ENCODE measurements at places on chromosomes 2 and 18. TPM values are rescaled to one million over a fixed set of nuclear protein-coding genes. Genes with fewer than 3 reads are reported as not detected.

GPR45 gene
- not detected for total RNA-seq

- DNase-seq, result no peak
Observed at GRCh38 chr2:158266111-158266510, 164.4 kb downstream of the UPP2 start.

IL37 gene
- total RNA-seq, result not detected

OBSL1 gene
- 20.6 TPM for total RNA-seq

EN1 gene
- not detected for total RNA-seq

DNA sequence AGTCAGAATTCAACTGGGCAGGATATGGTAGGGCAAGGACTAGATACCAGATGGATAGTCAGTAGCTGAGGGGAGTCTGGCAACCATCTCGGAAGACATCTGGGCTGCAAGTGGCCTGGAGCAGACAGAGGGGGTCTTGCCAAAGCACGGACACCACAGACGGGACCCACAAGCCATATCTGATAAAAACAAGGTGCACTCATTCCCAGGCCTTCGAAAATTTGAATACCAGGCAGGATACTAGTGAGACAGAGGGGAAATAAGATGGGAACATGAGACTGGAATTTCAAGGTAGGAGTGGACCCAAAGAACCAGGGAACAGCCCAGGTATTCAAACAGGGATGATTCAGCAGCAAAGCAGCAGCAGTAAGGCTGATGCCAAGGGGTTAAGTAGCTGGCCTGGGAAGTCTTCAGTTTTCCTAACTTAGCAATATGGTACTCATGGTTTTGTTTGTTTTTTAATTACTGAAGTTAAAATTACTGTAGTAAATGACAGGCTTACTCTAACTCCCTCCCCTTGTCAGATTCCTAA is 144.9 kb upstream of the NCKAP5 start:
- DNase-seq, result no peak

DNA sequence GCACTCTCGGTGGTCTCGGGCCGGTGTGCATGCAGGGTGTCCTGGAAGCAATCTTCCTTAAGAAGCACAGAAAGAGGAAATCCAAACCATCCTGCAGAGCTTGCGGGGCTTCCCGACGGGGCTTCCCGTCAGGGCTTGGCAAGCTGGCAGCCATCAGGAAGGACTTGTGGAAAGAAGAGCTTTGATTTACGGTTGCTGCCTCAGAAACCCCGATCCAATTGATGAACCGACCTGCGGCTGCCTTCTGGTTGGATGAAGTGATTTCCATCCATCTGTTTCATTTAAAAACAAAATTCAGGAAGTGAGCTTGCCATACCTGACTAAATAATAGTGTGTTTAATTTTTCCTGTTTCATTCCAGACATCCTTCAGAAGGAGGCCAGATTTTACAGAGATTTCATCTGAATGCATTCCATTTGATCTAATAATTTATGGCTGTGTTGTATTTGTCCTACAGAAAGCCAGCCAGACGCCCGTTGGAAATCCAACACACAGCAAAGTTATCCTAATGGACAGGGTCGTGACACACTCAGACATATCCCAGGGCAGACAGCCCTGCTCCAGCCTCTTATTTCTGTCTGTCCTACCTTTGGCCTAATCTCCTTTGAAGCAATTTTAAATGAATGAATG is 141.3 kb downstream of the SEPTIN10 start:
- DNase-seq, result no peak

- no peak for DNase-seq
Observed at GRCh38 chr18:40529478-40529877, 1425.6 kb upstream of the PIK3C3 start.

DNA sequence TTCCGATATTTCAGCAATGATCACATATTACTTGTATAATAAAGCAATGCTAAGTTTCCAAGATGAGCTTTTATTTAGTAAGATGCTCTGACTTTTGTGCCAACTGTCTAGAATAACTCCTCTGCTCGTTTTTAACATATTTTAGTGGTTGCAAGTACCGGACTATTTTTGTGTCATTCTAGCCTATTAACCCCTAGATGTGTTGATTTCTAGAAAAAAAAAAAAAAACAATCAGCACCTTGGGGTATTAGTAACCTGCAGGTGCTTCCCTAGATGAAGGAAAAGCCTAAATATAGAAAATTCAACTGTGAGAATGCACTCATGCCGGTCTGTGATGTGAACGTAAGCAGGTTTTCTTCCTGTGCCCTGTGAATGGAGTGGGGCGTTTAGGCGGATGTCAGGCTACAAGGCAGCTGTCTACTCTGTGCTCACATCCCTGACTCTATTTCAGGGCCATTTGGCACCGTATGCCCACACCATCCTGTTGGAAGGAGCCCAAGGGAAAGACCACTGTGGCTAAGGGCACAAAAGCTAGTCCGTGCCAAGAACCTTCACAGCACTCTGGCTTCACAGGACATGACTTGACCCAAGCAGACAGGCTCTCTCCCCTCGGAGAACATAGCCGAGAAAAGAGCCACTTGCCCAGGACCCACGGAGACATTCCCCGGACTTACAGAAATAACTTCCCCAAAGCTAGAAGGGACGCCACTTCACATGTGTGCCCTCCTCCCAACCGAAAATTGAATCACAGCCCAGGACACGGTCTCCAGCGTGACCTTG is 60.9 kb upstream of the AGAP1 start:
- no peak for DNase-seq

DNA sequence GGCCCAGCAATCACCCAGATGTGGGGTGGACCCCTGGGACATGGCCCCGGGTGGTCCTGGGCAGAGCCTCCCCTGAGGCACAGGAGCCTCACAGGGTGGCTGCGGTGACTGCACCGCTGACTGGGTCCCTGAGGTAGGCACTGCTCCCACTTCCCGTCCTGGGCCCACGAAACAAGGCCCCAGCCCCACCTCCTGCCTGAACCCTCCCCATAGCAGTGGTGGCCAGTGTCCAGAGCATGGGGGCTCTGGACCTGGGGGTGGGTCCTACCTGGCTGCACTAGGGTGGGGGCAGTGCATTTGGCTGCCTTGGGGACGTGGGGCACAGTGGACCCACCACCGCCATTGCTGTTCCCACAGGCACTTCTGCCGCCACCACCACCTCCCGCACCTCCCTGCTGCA is 39.4 kb downstream of the TDRD15 start:
- no peak for DNase-seq

CAVIN2 gene
- total RNA-seq, result 240 TPM

GRCh38 chr18:24378598-24378997 is 19.0 kb downstream of the OSBPL1A start:
- DNase-seq, result no peak

DNA sequence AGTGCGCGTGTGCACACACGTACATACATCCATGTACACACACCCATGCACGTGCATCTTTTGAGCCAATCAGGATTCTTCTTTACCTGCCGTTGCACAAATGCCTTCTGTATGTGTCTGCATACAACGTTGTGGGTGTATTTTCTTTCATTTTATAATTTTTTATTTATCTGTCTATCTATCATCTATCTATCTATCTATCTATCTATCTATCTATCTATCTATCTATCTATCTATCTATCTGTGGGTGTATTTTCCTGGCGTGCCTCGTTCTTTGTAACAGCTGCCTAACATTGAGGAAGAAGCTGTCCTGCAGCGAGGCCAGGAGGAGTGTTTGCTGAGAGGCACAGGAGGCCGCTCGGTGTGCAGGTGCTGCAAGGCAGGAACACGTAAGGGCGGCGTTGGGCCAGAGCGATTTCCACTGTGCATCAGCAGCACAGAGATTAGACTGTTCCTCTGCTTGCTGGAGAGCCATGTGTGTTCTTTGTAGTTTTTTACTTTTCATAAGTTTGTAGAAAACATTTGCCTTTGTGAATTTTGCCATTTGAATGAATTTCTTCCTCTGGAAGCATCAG is 84.4 kb downstream of the DGKD start:
- DNase-seq, result no peak

GRCh38 chr2:200716386-200716785 is 95.3 kb upstream of the BZW1 start:
- DNase-seq, result no peak

DNA sequence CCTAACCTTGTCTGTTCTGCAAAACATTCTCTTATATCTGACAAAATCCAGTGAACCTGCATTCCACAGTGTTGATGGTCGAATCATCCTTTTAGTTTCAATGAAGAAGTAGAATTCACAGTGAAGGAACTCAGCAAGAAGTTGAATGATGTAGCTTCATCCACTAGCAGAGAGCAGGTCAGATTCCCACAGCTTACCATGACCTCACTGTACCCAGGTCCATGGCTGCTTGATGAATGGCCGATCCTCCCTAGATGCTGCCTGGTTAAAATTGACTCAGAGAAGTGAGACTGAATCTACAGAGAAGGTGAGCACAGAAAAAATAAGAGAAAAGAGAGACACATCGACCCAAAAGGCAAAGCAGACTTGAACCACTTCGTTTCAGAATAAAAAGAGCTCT is 906.0 kb upstream of the CHAC2 start:
- no peak for DNase-seq

CCDC141 gene
- 0.06 TPM for total RNA-seq

TMEM169 gene
- 0.29 TPM for total RNA-seq

GRB14 gene
- total RNA-seq, result 3.2 TPM

MFSD2B gene
- total RNA-seq, result not detected

GRCh38 chr2:10475811-10476660 is 27.9 kb upstream of the ODC1 start:
- DNase-seq, result no peak

IL36G gene
- not detected for total RNA-seq

REG1B gene
- not detected for total RNA-seq

GRCh38 chr2:196181484-196181883 is 10.1 kb upstream of the STK17B start:
- no peak for DNase-seq

Measured in glomerular endothelial cell (primary cell).